Fibroblast of skin of right biceps (primary cell): ENCODE measurements at places on chromosomes 7 and 10.

DNA sequence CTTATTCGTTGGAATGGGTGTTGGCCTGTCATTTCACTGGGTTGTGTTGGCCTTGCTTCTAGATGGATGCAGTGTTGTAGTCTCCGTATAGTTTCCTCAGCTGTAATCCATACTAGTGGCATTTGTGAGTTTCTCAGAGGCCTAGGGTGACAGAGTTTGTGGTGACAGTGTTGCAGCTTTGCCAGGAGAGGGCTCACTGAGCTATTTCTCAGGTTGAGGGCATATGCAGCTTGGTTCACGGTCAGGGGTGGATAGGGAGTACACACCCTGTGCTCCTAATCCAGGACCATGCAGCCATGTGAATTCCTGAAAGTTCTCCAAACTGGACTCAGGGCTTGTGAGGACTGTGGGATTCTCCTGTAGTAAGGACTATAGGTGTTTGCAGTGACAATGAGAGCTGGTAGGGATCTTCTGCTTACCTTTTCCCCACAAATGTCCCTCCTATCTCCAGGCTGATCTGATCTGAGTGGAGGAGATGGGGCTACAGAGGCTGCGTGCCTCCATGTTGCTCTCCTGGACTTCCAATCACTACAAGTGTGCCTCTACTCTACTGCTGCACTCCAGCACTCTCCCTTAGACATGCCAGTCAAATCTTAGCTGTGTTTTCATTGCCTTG, 229.0 kb downstream of the STK31 start:
- peak; percentile 33 for DNase-seq

- peak; percentile 36 for DNase-seq
Measured at GRCh38 chr10:79482304-79482703, 30.0 kb upstream of the EIF5AL1 start.

GRCh38 chr10:35927990-35928488, 285.9 kb upstream of the FZD8 start:
- DNase-seq: peak; percentile 28

DNA sequence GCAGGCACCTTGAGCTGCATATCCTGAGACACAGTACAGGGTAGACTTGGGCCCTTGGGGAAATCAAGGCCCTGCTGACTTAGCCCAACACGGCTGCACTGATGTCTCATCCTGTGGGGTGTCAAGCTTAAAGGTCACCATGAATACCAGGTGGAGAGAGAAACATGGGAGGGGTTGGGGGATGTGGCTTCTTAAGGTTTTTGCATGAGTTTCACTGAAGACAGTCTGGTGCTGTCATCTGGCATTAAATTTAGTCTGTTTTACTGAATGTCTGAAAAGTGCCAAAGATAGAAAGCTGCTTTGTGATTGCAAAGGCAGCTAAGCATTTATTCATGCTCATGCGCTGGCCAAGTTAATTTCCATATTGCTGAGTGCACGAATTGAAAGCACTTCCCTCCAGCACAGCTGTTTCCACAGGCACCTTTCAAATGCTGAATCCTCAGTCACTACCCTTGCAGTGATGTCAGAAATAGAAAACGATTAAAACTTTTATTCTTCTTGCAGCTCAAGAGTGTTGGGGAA, 102.1 kb downstream of the OSBPL3 start:
- no peak for DNase-seq

DNA sequence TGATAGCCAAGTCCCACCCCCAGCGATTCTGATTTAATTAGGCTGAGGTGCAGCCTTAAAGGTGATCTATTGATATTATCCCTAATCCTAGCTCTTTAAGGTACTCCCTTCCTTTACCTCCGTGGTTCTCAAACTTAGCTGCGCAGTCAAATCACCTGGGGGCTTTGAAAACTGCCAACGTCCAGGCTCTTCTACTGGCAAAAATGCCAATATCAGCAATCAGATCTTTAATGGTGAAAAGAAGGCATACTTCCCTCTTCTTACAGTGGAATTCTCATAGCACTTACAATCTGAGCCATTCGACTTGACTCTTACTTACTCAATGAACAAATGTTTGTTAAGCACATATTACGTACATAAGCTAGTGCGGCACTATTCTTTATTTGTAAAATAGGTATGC, 704 bp upstream of the SLC35B4 start:
- DNase-seq: no peak

GRCh38 chr10:70982443-70982842, 94.1 kb upstream of the PCBD1 start:
- no peak for DNase-seq

- peak; percentile 82 for DNase-seq
Measured at GRCh38 chr7:68892236-68892635, 706.0 kb upstream of the AUTS2 start.

DNA sequence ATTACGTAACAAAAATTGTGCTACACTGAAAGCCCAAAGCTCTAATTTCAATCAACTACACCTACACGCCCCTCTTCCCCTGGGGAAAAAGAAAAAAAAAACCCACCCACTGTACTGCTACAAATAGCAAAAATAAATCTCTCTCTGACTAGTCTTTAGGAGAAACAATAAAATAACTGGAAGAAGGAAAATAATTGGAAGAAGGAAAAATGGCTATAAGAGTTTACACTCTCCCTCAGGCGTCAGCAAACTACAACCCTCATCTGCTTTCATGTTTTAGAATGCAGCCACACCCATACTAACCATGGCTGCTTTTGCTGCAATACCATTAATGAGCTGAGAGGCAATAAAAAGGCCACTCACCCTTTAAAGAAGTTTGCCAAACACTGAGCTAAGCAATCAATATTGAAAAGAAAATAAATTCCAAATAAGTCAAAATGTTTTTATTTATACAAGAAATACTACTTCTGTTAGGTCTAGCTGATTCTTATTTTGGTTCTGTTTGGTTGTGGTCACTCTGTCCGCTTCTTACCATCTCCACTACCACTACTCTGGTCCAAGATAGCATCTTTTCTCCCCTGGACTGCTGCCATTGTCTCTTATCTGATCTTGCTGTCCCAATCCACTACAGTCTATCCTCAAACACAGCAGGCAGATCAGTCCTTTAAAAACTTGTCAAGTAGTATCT, 3.8 kb downstream of the MINDY3 start:
- DNase-seq: no peak

- no peak for DNase-seq
Measured at GRCh38 chr10:95758351-95759025, 2.5 kb downstream of the ENTPD1 start.

DNA sequence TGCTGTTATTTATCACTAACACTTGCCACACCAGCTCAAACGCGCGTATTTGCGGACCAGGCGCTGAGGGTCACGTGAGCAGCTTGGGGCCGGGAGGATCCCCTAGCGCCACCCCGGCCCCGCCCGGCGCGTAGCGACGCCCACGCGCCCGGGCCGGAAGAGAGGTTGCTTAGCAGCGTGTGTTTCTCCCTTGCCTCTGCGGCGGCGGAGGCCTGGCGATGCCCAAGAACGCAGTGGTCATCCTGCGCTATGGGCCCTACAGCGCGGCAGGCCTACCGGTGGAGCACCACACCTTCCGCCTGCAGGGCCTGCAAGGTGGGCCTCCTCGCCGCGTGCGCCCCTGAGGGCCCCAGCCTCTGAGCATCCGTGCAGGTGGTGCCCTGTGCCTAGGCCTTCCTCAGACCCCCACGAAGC, at the start of gene C10orf53:
Gene C10orf53 (plus strand): TSS at position 172 of the 414 bp plus-strand sequence. CDS start 47 bp downstream, at position 219.
- DNase-seq: peak; percentile 46

DNA sequence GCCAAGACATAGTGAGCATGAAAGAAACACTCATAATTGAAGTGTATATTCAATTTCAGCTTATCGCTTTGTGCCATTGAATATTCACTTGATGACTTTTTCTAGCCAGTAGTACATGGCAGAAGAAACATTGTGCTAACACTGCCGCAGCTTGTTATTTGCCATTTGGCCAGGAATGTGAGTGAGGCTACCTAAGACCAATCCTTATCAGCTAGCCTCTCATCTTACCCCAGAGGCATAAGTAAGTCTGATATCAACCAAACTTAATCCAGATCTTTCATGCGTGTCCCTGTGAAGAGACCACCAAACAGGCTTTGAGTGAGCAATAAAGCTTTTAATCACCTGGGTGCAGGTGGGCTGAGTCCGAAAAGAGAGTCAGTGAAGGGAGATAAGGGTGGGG, 586.0 kb upstream of the MBL2 start:
- DNase-seq: no peak

DNA sequence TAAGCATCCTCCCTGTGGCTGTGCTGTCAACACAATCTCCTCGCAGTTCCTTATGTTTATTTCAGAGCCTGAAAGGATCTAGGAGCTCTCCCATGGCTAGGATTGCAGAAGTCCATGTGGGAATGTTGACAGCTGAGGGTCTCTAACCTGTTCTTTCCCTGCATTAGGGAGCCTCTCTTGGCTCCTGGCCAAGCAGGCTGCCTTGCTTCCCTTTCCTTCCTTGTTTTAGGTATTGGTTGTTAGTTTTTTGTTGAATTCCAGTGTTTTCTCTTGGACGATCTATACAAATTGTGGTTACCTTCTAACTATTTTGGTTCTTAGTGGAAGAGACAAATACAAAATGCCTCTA, 171.8 kb downstream of the MLLT10 start:
- no peak for DNase-seq

- DNase-seq: no peak
Measured at GRCh38 chr7:39417642-39418041, 148.6 kb upstream of the YAE1 start.

DNA sequence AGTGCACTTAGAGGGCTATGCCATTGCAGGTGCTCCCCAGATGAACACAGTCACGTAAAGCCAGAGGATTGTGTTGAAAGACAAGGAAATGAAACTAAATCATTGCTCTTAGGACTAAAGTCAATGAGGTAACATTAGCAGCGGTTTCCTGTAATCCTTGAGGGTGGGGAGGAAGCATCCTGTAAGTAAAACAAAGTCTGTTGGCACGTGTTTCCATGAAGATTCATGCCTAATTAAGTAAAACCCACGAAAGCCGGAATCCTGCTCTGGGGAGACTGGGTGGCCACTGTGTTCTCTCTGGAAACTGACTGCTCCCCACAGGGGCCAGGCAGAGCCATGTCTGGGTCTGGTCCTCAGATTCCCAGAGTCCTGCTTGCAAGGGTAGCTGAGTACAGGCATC, 18.3 kb downstream of the STEAP1B start:
- DNase-seq: peak; percentile 48

- no peak for DNase-seq
Measured at GRCh38 chr10:43622038-43622437, 15.8 kb downstream of the ZNF485 start.

DNA sequence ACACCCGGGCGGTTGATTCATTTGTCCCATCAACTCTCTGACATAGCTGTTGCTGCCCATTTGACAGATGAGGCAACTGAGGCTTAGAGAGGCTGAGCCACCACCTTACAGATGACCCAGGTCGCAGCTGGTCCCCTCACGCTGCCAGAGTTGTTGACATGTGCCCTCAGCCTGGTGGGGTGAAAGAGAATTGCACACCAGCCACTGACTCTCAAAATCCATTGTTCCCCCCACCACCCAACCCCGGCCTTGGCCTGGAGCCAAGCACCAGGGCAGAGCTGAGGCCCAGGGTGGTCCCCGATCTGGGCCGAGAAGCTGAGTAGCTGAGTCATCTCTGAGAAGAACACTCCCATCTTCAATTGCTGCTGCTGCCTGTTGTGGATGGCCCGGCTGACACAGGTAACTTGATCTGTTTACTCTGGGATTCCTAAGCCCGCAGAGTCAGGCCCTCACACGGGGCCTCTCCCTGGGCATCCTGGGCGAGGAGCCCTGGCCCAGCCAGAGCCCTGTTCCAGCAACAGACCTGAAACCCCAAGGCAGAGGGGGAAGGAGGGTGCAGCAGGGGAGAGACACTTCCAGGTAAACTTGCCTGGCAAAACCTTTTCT, 27.5 kb downstream of the PVRIG start:
- DNase-seq: peak; percentile 75

DNA sequence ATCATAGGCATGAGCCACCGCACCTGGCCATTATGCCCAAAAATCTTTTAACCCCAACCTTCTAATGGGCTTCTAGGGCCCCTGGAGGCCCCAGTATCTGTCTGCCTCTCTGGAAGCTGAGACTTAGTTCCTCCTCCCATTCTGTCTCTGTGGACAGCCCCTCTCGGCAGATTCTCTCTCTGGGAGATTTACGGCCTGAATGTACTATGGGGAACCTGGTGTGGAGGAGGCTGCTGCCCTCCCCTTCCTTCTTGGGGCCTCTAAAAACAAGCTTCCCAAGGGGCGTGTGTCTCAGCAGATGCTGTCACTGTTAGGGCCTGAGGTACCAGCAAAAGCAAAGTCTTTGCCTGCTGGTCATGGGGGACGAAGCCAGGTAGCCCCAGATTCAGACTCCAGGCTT, 35.8 kb upstream of the PRKAR1B start:
- DNase-seq: no peak

- DNase-seq: peak; percentile 41
Measured at GRCh38 chr7:28785041-28785995, 172.8 kb downstream of the TRIL start.

DNA sequence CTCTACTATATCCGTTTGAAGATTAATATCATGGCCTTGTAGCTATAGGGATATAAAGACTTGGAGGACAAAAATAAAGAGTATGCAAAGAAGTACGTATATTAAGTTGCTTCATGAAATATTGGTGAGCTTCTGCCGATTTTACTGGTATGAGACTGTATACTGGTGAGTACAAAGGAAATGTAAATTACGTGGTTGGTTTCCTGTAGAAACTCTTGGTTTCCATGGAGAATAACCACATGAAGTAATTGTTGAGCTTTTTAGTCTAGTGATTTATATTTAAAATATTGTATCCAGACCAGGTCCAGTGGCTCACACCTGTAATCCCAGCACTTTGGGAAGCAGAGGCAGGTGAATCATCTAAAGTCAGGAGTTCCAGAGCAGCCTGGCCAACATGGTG, 32.2 kb upstream of the GLI3 start:
- DNase-seq: no peak

DNA sequence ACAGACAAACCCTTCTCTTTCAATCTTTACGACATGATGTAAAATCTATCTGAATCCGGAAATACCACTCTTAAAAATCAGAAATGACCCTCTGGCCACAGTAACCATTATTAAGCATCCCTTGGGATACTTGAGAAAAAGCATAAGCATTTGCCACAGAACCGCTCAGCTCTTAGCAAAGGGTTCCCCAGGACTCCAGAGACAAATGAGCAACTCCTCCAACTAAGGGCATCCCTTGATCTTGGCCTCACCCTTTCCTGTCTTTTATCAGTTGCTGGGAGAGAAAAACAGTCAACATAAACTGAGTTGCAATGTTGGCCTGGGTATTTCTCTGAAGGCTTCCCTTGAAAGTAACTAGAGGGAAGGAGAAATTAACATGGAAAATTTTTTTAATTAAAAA, 3.5 kb downstream of the PDLIM1 start:
- peak; percentile 37 for DNase-seq

DNA sequence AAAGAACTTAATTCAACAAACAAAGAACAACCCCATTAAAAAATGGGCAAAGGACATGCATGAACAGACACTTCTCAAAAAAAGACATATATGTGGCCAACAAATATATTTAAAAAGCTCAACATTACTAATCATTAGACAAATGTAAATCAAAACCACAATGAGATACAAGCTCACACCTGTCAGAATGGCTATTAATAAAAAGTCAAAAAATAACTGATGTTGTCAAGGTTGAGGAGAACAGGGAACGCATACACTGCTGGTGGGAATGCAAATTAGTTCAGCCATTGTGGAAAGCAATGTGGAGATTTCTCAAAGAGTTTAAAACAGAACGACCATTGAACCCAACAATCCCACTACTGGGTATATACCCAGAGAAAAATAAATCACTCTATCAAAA, 19.1 kb downstream of the ZFAND4 start:
- no peak for DNase-seq

- no peak for DNase-seq
Measured at GRCh38 chr10:78461333-78461732, 427.7 kb downstream of the RPS24 start.
